ENCODE measurements at places on chromosomes 1 and 21. TPM values are rescaled to one million over a fixed set of nuclear protein-coding genes. Genes with fewer than 3 reads are reported as not detected.

The INSRR gene
- total RNA-seq, result not detected

The L1TD1 gene
- not detected for total RNA-seq

The ACTN2 gene
- total RNA-seq, result not detected

The BRDT gene
- total RNA-seq, result not detected

The KRTAP19-3 gene
- total RNA-seq, result not detected

The CYP2J2 gene
- 0.63 TPM for total RNA-seq

The PAFAH2 gene
- 4.9 TPM for total RNA-seq

The ST6GALNAC3 gene
- not detected for total RNA-seq

The NCMAP gene
- not detected for total RNA-seq

The TMEM125 gene
- total RNA-seq, result not detected

The FAM167B gene
- 0.60 TPM for total RNA-seq

The LHX8 gene
- total RNA-seq, result not detected

The CD1C gene
- 5.0 TPM for total RNA-seq

The LCE3D gene
- total RNA-seq, result not detected

The PTCH2 gene
- total RNA-seq, result 1.6 TPM

The MTARC2 gene
- total RNA-seq, result not detected

The HENMT1 gene
- 10.3 TPM for total RNA-seq

The JAM2 gene
- total RNA-seq, result not detected

The C1QB gene
- total RNA-seq, result not detected

The SLC19A2 gene
- total RNA-seq, result 2.5 TPM

The TRIM58 gene
- total RNA-seq, result 1.2 TPM

The KCNC4 gene
- total RNA-seq, result 12.2 TPM

The ELF3 gene
- total RNA-seq, result 2.0 TPM

The GNG4 gene
- not detected for total RNA-seq

The SNX27 gene
- total RNA-seq, result 22.8 TPM
